Hematopoietic multipotent progenitor cell treated with erythropoietin and hydrocortisone succinate and interleukin-3 and kit ligand, for 4 days (in vitro differentiated cells): ENCODE measurements at places on chromosomes 13 and 19.

DNA sequence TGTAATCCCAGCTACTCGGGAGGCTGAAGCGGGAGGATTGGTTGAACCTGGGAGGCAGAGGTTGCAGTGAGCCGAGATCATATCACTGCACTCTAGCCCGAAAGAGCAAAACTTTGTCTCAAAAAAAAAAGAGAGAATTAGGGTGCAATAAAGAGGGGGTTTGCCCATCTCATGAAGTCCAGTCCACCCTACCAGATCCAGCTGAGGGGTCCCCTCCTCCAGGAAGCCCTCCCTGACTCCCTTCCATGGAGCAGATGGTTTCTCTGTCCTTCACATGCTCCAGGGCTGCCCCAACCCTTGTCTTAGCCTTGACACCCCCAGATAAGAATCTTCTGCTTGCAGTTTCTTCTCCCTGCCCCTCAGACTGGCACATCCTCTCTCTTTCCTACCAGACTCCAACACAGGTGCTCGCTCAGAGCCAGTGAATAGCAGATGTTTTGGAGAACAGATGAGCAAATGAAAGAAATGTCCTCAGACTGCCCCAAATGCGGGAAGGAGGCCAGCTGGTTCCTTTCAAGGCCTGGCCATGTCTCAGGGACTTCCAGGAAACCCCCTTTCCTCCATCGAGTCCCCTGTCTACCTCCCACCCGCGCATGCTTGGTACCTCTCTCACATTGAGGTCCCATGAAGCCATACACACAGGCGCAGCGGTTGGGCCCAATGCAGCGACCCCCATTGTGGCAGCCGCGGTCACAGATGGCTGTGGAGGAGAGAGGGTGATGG lies 5.0 kb downstream of the FBN3 start:
- no peak for DNase-seq

GRCh38 chr13:48816700-48817099 lies 159.0 kb upstream of the FNDC3A start:
- DNase-seq, result no peak

DNA sequence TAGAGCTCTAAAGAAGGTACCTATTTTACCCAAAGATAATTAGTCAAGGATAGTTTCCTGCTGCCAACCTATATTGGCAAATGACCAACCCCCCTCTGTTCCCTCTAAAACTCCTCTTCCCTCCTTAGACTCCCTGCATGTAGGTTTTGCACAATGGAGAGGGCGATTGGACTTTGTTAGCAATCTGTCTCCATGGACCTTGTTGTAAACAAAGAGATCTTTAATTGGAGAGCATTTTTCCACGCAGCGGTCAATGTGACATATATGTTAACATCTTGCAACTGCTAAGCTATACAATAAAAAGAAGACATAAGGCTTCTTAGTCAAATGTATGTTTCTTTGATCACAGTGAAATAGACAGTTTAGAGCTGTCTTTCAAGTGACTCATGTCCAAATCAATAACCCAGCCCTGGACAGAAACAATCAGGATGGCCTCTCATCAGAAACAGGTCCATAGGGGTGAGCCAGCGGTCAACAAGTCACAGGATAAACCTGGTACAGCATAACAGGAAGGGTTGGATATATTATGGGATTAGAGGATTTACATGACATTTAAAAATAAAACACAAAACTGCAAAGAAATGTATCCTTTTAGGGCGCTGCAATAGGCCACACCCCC lies 69.7 kb upstream of the UBL3 start:
- no peak for DNase-seq

GRCh38 chr19:15922021-15922420 lies 12.3 kb downstream of the CYP4F11 start:
- no peak for DNase-seq

GRCh38 chr19:17075864-17076542 lies 426 bp downstream of the MYO9B start:
- DNase-seq, result peak; percentile 79

- DNase-seq, result no peak
Observed at GRCh38 chr13:23411706-23412105, 21.8 kb downstream of the SACS start.

GRCh38 chr13:25171517-25172302 lies at the start of gene AMER2:
Gene AMER2 (minus strand): TSS chr13:25172288. CDS start chr13:25171619, 669 bp downstream.
- peak; percentile 40 for DNase-seq

GRCh38 chr19:52584736-52585440 lies 14.8 kb downstream of the ZNF701 start:
- no peak for DNase-seq

DNA sequence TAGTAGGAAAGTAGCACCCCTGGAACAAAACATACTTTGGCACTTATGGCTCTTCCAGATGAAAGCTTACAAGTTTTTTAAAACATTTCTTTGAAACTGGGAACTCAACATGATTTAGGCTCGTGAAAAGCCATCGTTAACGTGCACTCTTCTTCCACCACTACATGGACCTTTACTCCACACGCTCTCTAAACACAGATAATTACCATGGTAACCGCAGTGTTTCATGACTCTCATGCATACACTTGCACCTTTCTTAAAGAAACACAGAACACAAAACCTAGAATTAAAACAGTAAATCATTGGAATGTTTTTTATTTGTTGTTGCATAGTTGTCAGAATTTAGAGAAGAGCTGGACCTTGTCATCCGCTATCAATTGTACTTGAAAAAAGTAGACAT lies 154.3 kb downstream of the FGF9 start:
- DNase-seq, result no peak

GRCh38 chr13:81686877-81687276 lies 1346.0 kb upstream of the SPRY2 start:
- DNase-seq, result no peak

- no peak for DNase-seq
Observed at GRCh38 chr13:67318398-67318797, 88.3 kb upstream of the PCDH9 start.
